ENCODE measurements at places on chromosomes 4 and X.

DNA sequence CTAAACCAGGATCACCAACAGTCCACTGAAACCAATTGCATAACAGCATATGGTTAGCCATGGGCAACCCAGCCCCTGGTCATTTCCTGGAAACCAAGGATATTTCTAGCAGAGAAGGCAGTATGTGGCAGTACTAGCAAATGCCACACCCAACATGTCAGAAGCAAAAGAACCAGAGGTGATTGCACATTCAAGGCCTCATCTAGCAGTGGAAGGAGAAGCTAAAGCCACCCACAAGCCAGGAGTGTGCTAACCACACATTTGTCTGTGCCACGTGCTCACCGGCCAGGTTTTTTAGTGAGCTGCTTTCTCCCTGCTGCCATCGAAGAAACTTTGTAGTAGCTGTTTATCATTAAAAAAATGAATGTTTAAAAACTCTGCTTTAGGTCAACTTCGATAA is 42.0 kb downstream of the TEC start:
- no peak for DNase-seq

GRCh38 chr4:186979961-186980745 is 256.5 kb upstream of the FAT1 start:
- no peak for DNase-seq

DNA sequence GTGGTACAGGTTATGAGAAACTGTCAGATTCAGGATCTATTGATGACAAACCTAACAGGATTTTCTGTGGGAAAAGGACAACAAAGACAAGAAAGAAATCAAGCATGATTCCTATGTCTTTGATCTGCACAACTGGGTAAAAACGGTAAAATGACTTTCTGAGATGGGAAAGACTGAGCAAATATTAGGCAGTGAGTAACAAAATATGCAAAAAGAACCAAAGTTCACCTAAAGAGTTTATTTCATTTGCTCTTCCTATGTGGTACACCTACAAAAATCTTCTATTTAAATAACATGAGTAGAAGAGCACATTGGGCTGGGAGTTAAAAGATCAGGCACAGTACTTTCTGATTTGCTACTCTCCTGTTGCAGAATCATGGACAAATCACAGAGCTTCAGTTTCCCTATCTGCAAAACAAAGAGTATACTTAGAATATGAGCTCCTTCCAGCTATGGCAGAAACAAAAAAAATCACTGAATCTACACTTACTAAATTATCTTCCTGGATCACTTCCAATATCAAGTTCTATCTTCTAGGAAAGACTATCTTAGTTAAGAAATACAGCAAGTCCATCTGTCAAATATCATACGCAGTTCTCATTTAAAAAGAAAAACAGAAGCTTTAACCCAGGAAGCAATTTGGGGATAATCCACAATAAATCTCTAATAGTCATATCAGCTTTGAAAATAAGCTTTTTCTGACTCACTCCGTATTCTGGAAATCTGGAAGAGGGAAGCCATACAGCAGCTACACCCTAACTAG is 37.4 kb downstream of the NFXL1 start:
- DNase-seq = no peak

DNA sequence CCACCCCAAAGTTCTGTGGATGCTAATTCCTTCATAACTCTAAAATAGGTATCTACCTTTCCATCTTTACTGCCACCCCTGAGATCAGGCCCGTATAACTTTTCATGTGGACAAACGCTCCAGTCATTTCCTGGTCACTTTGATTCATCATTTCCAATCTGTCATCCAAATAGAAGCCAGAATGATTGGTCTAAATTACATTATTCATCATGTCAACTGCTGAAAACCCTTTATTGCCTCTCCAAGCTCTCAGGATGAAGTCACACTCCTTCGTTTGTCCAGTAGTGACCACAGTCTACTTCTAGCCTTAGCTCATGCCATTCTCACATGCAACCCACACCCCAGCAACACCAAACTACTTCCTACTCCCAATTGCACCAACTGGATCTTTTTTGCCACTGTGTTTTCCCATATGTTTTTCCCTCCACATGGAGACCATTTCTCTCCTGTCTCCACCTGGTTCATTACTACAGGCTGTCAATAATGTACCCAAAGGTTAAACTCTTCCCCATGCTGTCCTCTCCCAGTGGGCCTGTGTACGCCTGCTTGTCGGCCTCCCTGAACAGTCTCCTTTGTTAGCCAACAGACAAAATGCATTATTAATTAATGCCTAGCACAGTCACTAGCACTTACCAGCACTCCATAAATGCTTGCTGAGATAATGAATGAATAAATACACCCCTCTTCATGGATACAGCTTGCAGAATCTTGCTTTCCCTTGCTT is 382.6 kb upstream of the NOCT start:
- no peak for DNase-seq

DNA sequence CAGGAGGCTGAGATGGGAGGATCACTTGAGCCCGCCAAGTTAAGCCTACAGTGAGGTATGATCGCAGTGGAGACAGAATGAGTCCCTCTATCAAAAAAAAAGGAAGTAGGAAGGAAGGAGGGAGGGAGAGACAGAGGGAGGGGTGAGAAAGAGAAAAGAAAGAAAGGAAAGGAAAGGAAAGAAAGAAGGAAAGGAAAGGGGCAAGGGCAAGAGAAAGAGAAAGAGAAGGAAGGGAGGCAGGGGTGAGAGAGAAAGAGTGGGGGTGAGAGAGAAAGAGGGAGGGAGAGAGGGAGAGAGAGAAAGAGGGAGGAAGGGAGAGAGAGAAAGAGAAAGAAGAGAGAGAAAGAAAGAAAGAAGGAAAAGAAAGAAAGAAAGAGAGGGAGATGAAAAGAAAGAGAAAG is 13.2 kb downstream of the ELF2 start:
- DNase-seq = no peak

- DNase-seq = no peak
These were observed 68.2 kb upstream of the TENM3 start for GRCh38 chr4:182174979-182175378.

GRCh38 chr4:38572793-38573192 is 91.2 kb upstream of the KLF3 start:
- DNase-seq = no peak

DNA sequence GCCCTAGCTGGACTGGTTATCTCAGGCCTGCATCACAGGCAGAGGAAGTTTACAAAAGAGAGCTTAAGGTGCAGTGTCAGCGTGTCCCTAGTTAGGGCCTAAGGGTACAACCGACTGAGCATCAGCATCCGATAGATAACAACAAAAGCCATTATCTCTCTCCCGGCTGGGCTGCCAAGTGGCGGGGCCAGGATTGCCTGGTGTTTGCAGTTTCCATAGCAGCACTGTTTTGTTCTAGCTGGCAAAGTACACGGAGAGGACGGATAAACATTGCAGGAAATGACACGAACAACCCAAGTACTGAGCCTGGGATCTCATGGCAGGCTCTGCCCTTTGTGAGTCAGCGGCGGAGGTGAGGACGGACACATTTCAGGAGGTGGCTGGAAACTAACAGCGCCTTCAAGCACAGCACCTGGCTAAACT is 104.7 kb upstream of the NOCT start:
- DNase-seq = no peak

- no peak for DNase-seq
These were observed 72.9 kb upstream of the SPIN4 start for GRCh38 chrX:63424063-63424462.

DNA sequence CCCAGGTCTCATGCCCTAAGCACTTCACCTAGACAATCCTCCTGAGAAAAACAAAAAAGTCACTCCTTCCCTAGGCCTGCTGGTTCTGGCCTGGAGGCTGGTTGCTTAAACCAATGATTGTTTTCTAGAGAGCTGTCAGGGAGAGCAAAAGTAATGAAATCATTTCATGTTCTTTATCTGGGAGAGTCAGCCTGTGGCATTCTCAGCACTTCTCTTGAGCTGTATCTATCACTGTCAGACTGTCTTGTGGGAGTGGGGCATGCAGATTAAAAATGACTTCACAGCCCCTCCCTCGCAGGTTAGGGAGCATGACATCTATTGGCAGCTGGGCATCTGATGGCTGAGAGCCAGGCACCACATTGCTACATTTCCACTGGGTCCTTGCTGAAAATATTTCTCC is 20.4 kb upstream of the TMEM154 start:
- no peak for DNase-seq

GRCh38 chr4:61877893-61878292 is 677.8 kb downstream of the ADGRL3 start:
- no peak for DNase-seq

DNA sequence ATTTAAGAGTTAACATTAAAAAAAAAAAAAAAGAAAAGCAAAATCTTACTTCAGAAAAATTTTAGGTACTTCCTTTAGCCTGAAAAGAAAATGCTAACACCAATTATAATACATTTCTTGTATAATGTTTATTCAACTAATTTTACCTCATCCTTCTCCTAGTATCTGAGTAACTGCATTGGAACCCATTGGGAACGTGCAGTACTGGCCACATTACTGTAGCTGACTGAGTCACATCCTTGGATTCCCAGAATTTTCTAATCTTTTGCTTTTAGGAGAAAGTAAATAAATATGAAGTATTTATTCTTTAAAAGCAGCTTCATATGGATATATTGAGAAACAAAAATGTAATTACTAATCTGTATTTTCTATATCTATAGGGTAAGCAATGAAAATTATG is 82.6 kb upstream of the SLITRK2 start:
- DNase-seq = no peak

GRCh38 chr4:47913330-47913729 is 1.1 kb downstream of the NFXL1 start:
- no peak for DNase-seq

DNA sequence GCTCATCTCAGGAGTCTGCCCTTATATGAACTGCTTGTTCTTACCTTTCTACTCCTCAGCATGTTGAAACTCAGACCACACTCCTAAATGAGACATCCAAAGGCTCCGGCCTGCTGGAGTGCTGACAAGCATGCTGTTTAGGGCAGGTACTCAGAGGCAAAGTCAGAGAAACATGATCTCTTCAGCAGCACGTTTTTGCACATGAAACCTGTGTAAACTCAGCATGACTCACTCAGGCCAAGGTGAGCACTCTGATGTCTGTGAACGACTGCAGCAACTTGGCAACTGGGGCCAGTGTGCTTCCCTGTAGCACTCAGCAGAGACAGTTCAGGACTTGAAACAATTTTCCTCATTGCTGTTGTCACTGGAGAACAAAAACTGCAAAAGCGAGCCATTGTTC is 109.6 kb downstream of the PACRGL start:
- no peak for DNase-seq

DNA sequence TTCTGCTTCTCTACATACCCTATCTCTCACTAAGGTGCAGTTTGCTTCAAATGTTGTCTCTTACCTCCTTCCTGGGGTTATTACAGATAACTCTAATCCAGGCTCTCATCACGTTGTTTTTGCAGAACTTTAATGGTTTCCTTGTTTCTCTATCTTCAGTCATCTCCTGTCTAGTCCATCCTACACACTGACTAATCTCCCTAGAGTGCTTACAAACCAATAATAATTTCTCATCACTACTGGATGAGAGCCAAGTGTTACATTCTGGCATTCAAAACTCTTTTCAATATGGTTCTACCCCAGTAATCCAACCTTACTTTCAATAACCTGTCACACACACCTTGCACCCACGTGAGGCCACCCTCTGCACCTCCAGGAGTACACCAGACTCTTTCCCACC is 86.1 kb downstream of the SYNPO2 start:
- no peak for DNase-seq

- DNase-seq = no peak
These were observed 67.1 kb upstream of the TAPT1 start for GRCh38 chr4:16293210-16293838.

DNA sequence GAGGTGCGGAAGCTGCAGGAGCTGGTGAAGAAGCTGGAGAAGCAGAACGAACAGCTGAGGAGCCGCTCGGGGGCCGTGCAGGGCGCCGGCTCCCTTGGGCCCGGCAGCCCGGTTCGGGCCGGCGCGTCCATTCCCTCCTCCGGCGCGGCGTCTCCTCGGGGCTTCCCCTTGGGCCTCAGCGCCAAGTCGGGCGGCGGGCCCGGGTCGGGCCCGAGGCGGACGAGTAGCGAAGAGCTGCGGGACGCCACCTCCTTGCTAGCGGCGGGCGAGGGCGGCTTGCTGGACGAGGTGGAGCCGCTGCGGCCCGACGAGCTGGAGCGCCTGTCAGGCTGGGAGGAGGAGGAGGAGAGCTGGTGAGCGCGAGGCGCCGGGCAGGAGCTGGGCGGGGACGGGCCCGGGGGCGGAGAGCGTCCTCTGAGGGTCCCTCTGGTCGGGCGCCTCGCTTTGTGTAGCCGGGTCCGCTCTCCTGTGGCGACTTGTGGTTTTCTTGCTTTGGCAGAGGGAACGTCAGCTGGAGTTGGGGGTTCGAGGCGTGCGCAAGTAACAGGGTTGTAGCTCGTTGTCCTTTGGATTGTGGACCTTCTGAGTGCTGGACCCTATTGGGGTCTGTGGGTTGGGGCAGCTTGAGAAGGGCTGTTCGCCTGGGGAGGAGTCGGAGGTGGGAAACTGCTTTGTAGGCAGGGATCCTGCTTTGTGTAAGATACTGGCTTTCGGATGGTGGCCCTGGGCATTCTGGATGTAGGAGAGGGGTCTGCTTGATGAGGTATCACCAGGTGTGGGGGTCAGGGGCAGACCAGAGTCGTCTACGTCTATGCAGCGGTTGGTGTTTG is 662 bp downstream of the SLAIN2 start:
- DNase-seq = peak; percentile 37

- no peak for DNase-seq
These were observed 15.3 kb downstream of the HELQ start for GRCh38 chr4:83440148-83440814.

- no peak for DNase-seq
These were observed 100.5 kb downstream of the CORIN start for GRCh38 chr4:47737326-47737725.

- no peak for DNase-seq
These were observed 14.9 kb upstream of the CDKN2AIP start for GRCh38 chr4:183429489-183429888.

- no peak for DNase-seq
These were observed 146.1 kb downstream of the NEXMIF start for GRCh38 chrX:74779175-74779574.

DNA sequence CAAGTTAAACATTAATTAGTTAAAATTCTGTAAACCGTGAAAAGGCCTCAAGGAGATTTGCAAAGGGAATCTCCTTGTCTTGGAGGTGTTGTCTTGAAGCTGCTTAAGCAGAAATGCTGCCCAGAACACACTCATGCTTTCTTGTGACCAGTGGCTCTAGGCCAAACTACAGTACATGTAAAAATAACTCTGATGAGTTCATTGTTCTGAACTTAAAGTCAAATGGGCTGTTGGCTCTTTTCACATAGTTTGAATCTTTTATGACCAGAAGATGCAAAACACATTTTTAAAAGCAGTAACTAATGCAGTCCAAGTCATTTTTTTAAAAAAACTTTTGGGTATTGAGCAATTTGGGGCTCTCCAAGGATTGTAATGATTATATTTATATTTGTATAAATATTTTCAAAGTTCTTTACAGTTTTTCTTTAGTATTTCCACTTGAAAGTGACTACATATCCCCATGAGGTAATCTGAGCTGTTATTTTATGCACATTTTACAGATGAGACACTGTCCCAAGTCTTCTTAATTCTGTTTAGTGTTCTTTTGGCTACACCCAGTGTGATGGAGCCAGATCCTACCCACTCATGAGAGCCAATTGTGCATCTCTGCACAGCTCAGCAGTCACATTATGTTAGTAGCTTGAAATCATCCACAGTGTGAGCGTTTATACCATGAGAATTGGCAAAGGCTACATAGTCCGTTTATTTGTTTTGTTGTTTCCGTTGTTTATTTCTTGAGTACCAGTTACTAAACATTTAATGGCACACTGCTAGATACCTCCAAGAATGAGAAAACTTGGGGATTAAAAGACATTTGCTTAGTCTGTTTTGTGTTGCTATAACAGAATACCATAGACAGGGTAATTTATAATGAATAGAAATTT is 112.8 kb upstream of the ATXN3L start:
- no peak for DNase-seq

GRCh38 chr4:80471756-80472155 is 136.2 kb downstream of the CFAP299 start:
- DNase-seq = no peak

Data from activated T-helper 9 cell treated with anti-CD3 and anti-CD28 coated beads, Interleukin-2, amount 50 U/mL, for 16 hours (primary cell).